Head of caudate nucleus (tissue), 42 donors: ENCODE measurements at places on chromosomes 12 and 14.

- DNase-seq, result no peak
Measured at GRCh38 chr14:21191261-21191808, 35.5 kb upstream of the OR5AU1 start.

DNA sequence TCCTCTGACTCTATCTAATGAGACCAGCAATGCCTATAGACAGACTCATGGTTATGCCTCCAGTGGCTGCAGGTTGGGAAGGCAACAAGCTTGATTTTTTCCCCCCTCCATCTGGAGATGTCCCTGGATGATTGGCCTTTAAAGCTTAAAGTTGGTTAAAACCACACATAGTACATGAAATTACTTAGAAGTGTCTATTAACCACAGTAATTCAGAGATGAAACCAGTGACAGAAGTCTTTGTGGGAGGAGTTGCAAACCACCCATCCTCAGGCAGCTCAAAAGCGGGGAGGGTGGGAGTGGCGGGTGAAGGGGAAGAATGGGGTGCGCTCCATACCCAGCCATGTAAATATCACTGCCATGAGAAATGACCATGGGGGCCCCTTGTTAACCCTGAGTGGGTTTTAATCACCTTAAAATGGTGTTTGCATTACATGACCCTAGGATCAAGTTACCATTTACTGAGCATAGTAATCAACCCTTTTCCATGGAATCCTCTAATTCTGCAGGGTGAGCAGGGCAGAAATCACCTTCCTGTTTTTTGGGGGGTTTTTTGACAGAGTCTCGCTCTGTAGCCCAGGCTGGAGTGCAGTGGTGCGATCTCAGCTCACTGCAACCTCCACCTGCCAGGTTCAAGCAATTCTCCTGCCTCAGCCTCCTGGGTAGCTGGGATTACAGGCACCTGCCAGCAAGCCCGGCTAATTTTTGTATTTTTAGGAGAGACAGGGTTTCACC is 133.5 kb downstream of the FOXN3 start:
- DNase-seq, result no peak

DNA sequence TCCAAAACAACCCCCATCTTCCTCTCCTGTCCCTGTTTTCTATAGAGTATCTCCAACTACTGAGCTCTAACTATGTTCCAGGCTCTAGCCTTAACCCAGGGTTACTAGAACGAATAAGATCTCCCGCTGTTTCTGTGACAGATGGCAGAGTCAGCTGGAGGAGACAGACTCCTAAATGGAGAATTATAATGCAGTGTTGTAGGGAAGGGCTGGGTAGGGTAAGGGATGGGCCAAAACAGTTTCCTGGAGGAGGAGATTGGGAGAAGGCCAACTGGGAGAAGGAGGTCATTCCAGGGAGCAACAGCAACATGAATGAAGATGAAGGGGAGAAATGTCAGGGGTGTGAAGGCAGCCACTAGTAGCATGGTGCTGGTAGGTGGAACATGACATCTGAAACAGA is 73.4 kb upstream of the ANO4 start:
- no peak for DNase-seq

GRCh38 chr12:22083167-22083566 is 37.1 kb downstream of the CMAS start:
- DNase-seq, result peak; percentile 36

GRCh38 chr12:124655698-124656516 is 88.5 kb upstream of the NCOR2 start:
- peak; percentile 64 for DNase-seq

GRCh38 chr14:51449681-51450080 is 202.0 kb upstream of the FRMD6 start:
- DNase-seq, result no peak

- no peak for DNase-seq
Measured at GRCh38 chr12:93912086-93912733, 235.0 kb downstream of the CRADD start.

- DNase-seq, result no peak
Measured at GRCh38 chr14:29310757-29311156, 544.2 kb downstream of the FOXG1 start.

DNA sequence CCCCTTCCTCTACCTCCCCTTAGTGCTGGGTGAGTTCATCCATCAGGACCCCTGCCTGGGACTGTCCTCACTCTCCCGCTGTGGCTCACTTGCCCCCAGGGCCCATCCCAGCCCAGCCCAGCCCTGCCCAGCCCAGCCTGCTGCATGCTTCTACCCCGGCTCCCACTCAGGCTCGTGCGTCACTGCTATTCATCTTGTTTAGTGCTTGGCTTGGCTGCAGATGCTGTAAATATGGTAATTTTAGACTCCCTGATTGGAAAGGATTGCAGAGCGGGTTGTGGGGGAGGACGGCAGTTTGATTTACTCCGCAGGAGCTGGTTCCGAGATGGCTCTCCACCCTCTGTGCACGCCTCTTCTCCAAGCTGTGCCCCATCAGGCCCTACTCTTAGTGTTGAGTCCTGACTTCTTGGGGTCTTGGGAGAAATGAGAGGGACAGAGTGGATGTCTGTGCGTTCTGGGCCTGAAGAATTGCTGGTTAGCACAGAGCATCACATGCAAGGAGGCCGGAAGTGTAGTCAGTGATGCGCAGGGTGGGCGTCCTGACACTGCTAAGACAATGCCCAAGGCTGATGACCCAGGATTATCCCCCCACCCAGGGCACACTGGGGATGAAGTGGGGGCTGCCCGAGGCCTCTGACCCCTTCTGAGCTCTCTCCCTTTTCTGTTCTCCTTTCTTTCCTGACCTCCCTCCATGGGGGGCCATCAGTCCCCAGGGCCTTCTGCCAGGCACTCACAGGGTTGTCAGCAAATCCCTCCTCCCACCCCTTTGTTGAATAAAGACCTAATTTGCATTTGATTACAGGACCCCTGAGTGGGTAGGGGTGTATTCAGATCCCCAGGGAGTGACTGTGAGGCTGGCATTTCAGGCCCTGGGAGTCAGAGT is 244.4 kb downstream of the ZFP36L1 start:
- peak; percentile 53 for DNase-seq

DNA sequence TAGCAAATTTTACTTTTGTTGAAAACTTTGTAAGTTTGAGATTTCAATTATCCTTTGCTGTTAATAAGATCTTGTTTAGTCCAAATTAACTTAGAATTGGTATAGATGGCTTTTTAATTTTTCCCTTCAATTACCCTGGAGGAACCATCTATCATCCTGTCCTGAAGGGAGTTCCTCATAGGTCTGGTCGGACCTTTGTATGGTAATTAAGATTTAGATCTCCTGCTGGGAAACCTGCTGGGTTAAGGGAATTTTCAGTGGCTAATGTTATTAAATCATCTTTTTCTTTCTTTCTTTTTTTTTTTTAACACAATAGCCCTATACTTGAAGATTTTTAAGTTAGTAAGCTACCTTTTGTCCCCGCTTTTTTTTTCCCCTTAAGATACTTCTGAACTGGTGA is 63.0 kb upstream of the PRMT8 start:
- no peak for DNase-seq

GRCh38 chr14:100899884-100900771 is 3.4 kb downstream of the RTL1 start:
- no peak for DNase-seq

GRCh38 chr14:84792722-84793410 is 737.1 kb upstream of the FLRT2 start:
- DNase-seq, result no peak

GRCh38 chr12:88181881-88182280 is 39.8 kb downstream of the TMTC3 start:
- no peak for DNase-seq
